Activated T-cell treated with anti-CD3 and anti-CD28 coated beads for 4 hours (primary cell): ENCODE measurements at places on chromosomes 6 and 20.

DNA sequence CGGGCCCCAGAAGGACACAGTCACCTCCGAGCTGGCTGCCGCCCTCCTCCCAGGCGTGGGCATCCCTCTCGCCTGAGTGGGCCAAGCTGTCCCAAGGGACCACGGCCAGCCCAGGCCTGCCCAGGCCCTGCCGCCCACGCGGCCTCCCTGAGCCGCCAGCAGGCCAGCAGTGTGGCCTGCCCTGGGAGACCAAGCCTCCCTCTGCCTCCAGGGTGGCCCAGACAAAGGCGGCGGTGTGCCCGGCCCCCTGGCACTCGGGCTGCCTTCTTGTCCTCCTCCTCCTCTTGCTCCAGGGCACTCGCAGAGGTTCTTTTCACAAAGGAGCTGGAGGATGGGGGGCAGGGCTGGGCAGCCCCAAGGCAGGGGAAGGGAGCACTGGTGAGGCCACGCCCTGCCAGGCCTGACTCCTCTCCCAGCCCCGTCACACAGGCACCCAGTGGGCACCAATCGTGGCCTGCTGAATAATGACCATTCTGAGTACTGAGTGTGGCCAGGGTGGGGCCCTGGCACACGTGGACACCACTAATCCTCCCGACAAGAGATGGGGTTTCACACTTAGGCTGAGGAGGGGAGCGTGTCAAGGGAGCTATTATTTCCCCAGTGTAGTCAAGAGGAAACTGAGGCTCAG is 25.3 kb downstream of the NOL4L start:
- DNase-seq, result no peak

DNA sequence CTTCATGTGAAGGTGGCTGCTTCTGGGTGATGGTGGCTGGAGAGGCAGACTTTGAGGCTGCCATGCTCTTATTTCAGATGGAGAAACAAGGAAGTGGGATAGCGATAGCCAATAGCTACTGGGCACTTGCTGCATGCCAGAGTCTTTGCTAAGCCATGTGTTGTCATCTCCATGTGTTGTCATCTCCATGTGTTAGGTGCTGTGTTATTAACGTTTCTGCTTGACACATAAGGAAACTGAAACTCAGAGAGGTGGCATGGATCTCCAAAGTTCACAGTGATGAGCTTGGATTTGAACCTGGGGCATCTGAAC is 16.9 kb downstream of the KIAA1755 start:
- DNase-seq, result no peak

DNA sequence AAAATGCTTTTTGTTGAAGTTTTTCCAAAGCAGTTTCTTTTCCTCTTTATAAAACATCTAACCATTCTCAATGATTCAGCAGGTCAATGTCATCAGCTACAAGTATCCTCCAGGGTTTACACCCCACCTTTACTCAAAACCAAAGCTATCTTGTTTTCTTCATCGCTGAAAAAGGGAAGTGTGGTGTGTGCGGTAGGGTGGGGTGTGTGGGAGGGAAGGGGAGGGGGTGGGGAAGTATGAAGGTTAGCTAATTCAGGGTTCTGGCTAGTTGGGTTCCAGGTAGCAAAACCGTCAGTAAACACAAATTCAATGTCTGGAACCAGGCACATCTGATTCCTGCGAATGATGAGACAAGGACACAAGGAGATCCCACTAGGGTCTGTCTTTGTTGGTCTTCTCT is 189.6 kb downstream of the GJA10 start:
- DNase-seq, result no peak

GRCh38 chr6:30798494-30798893 is 54.1 kb upstream of the IER3 start:
- no peak for DNase-seq

DNA sequence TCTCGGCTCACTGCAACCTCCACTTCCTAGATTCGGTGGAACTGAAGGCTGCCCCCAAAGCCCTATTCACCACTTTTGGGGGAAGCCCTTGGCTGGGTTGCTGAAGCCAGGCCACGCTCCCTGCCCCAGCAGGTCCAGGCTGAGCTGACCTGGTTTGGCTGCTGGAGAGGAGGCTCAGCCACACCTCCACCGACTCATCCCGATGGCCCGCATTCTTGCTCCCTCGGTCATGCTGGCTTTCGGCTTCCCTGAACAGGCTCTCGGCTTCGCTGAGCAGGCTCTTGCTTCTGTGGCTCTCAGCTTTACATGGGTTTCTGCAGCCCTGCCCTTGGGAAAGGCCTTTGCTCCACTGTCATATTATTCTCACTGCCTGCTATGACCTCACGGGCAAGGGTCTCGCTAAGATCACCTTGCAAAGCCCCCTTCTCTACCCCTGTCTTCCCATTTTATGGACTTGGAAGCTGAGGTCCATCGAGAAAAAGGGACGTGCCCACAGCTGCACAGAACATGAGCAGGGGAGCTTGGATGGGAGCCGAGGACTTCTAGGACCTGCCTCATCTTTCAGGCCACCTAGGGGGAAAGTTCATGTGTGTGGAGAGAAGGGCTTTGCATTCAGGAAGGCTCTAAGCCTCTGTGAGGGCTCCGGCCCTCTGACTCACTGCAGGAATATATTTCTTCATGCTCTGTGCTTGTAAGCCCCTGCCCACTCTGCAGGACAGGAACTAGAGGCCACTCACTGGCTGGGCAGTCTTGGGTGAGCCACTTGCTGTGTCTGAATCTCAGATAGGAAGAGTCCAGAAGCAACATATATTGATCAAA is 15.6 kb downstream of the ARHGAP40 start:
- DNase-seq, result no peak

DNA sequence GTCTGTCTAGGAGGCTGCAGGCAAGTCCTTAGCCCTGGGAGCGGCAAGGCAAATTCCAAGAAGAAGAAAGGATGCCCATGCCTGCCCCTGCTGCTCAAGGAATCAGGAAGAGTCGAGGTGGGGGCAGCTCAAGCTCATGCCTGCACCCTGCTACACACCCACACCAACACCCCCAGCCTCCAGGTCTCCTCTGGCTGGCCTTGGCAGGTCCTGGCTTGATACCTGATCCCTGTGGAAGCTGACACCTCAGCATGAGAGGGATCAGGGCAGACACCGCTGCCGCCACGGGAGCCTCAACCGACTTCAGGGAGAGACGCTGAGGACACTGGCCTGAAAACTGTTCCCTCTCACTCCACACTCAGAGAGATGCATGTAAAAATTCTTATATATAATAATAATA is 35.5 kb upstream of the MAFB start:
- DNase-seq, result no peak

DNA sequence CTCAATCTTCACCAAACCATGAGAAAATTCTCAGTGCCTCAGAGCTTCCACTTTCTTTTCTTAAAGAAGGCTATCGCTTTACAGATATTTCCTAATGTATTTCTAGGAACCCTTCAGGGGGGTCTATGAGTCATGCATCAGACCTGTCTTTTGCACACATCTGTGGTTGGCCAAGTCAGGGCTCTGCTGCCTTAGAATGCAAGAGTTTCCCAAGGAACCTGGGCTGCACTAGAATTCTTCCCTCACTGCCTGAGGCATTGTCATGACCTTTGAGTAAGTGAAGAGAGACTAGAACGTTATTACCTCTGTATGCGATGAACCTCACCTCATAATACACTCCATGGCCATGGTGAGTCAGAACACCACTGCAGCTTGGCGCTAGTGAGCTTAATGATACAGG is 365.0 kb upstream of the ID4 start:
- no peak for DNase-seq

DNA sequence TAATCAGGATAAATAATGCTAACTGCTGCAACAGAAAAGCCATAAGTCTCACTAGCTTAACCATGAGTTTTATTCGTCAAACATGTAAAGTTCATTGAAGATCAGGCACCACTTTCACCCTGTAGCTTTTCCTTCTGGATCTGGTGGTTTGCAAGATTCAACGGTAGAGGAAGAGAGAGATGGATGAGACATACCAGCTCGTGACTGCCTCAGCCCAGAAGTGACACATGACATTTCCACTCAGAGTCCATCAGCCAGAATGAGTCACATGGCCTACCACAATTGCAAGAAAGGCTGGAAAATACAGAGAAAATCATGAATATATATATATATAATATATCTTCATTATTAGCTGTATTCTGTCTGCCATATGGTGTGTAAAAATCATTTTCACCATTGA is 29.0 kb downstream of the SPTLC3 start:
- no peak for DNase-seq
